Tibial artery (tissue), 4 donors: ENCODE measurements at places on chromosomes 11 and 22.

DNA sequence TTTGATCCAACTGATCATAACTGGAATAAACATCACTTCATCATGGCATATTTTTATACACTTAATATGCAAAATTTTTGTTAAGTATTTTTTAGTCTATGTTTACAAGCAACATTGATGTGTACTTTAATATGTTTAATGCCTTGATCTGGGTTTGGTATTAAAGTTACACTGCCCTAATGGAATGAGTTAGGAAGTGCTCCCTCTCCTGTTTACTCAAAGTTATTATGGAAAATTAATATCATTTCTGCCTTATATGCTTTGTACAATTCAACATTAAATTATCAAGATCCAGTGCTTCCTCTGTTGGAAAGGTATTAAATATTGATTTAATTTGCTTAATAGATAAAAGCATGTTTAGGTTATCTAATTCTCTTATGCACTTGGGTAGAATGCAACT lies 927.3 kb upstream of the RAG2 start:
- no peak for DNase-seq

DNA sequence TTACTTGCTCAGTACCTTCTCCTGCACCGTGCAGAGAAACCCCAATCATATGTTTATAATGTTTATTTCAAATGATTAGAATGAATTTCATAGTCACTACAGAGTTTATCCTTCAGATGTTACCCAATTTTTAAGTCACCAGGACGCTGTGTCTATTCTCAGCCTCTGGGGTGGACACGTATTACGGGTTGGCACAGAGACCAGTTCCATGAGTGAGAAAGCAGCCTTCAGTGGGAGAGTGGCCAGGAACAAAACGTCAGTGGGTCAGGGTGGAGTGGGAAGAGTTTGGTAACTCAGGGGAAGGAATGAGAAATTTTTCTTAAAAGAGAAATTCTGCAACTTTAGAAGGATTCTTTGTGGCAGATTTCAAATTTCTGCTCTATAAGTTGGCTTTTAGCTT lies 77.1 kb upstream of the MTMR2 start:
- DNase-seq: peak; percentile 95

GRCh38 chr11:78392854-78393253 lies 24.8 kb downstream of the GAB2 start:
- no peak for DNase-seq

DNA sequence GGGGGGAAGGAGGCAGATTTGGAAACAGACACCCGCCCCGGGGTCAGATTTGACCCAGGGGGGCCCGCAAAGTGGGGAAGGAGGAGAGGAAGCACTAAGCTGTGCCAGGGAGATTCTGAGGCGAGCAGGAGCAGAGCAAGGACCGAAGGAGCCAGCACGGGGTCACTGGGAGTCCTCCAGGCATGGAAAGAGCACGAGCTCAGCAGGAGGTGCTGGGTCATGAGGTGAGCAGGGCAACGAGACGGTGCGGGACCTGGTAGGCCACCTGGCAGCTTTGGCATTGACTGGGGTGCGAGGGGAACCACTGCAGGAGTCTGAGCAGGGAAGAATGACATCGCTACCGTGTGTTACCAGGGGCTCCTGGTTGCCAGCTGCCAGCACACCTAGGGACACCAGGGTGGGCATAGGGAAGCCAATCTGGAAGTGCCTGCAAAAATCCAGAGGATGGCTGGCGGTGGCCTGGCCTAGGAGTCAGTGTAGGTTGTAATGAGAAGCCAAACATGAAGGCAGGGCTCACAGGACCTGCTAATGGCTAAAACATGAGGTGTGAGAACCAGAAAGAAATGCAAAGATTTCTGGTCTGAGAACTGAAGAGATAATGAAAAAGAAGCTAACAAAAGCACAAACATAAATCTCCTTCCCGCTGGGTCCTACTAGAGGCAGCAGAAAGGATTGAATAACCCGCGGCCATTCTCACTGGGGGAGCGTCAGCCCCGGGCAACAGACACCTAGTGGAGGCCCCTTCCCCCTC lies 63.5 kb downstream of the MICAL3 start:
- no peak for DNase-seq

GRCh38 chr11:8000390-8000789 lies 13.3 kb downstream of the EIF3F start:
- DNase-seq: no peak

GRCh38 chr11:36234825-36235224 lies 54.4 kb downstream of the COMMD9 start:
- no peak for DNase-seq

GRCh38 chr11:41716862-41717261 lies 257.4 kb upstream of the LRRC4C start:
- no peak for DNase-seq

- DNase-seq: peak; percentile 65
Measured at GRCh38 chr11:75547617-75548058, 14.4 kb upstream of the SERPINH1 start.
